ENCODE measurements at places on chromosomes 1 and 21.

- DNase-seq, result no peak
Observed at GRCh38 chr1:169849346-169850022, 44.2 kb downstream of the SCYL3 start.

DNA sequence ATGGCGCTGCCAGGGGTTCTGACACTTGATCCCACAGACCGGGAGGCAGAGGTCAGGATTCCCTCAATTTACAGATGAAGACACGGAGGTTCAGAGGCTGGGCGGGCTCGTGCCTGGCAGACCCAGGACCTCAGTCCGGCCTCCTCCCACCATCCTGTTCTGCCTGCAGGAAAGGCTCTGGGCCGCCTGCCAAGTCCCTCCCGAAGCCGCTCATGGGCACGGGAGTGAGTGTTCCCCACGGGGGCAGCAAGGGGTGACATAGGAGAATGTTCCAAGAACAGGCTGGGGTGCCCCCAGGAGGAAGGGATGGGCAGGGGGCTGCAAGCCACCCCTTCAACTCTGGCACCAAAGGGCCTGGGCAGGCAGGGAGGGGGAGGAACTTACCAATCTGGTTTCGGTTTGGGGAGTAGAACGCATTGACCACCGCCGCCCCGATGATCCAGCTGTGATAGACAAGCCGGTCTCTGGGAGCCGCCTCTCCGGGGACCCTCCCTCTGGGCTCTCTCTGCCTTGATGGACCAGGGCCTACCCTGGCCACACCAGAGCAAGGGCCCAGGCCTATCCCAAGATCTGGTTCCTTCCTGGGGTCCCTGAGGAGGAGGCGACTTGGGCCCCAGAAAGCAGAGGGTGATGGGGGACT is 7.5 kb downstream of the PRXL2B start:
- DNase-seq, result no peak

DNA sequence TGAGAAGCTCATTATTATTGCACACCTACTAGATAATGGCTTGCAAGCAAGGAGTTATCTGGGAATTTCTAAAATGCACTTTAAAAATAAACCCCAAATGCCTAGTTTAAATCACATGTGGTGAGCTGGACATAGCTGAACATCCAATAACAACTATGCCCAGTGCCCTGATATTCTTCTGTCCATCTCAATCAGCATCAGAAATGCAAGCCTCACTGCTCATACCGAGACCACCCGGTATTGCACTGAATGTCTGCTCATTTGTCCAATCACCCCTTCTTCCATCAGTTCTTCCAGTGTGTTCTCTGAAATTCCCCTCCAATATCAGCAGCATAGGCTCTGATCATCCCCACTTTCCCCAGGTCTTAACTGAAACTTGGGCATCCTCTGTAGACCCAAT is 383.8 kb downstream of the DSCAM start:
- no peak for DNase-seq

- peak; percentile 75 for DNase-seq
Observed at GRCh38 chr1:213615226-213615916, 372.4 kb upstream of the PROX1 start.

GRCh38 chr21:14942801-14943490 is 121.9 kb downstream of the NRIP1 start:
- DNase-seq, result no peak

DNA sequence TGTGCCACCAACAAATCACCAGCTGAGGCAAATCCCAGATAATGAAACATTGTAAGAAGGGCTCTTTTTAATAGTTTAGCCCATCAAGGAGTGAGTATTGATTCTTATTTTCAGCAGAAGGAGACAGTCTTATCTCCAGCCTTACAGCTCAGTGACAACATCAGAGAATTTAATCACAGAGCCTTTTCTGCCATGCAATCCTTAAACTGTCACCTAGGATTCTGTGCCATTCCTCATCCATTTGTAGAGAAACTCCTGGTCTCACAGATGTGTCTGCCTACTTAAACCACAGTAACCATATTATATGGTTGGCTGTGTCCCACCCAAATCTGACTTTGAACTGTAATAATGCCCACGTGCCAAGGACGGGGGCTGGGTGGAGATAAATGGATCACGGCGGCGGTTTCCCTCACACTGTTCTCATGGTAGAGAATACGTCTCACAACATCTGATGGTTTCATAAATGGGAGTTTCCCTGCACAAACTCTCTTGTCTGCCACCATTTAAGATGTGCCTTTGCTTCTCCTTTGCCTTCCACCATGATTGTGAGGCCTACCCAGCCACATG is 217.7 kb downstream of the RERE start:
- peak; percentile 32 for DNase-seq

GRCh38 chr1:190429932-190430331 is 47.7 kb downstream of the BRINP3 start:
- DNase-seq, result no peak

- DNase-seq, result no peak
Observed at GRCh38 chr1:208115924-208116640, 128.1 kb downstream of the PLXNA2 start.

DNA sequence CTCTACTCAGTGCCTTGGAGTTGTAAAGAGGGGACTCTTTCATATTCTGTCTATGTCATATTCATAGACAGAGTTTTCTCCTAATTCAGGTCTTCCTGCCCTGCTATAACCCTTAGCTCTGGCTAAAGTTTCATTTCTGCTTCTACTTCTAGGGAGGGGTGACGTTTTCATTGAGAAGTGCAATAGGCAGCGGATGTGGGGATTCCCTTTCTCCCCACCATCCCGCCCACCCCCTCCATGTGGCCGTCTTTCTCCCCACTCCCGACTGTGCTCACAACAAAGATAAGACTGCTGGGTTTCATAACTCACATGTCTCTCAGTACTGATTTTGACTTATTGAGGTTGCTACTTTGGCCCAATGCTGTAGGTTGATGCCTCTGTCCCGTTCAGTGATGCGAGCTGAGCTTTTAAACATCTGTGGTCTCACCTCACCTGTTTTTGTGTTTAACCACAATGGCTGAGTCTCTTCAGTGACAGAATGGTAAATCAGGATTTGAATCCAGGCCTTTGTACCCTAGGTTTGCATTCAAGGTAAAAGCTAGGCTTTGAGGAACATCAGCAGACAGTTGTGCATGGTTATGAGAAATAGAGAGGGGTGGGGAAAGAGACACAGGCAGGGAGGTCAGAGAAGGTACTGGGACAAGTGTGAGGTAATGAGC is 7.8 kb upstream of the KIF14 start:
- DNase-seq, result no peak

GRCh38 chr1:200379432-200379757 is 30.4 kb downstream of the ZNF281 start:
- no peak for DNase-seq

DNA sequence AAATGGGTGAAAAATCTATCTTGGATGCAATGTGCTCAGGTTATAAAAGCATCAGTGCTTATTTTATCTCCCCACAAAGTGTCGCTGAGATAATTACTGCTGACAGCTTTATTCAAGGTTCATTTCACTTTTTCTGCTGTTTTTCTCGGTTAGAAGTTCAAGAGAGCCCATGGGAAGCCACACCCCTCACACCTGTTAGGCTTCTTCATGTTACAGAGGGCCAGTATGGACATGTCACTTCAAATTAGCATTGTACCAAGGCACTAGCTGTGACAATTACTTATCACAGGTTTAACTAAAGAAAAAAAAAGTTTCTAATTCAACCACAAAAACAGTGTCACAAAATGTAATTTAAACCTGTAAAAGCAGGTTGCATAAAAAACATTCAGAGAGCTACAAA is 187.3 kb upstream of the DMRTA2 start:
- peak; percentile 41 for DNase-seq

DNA sequence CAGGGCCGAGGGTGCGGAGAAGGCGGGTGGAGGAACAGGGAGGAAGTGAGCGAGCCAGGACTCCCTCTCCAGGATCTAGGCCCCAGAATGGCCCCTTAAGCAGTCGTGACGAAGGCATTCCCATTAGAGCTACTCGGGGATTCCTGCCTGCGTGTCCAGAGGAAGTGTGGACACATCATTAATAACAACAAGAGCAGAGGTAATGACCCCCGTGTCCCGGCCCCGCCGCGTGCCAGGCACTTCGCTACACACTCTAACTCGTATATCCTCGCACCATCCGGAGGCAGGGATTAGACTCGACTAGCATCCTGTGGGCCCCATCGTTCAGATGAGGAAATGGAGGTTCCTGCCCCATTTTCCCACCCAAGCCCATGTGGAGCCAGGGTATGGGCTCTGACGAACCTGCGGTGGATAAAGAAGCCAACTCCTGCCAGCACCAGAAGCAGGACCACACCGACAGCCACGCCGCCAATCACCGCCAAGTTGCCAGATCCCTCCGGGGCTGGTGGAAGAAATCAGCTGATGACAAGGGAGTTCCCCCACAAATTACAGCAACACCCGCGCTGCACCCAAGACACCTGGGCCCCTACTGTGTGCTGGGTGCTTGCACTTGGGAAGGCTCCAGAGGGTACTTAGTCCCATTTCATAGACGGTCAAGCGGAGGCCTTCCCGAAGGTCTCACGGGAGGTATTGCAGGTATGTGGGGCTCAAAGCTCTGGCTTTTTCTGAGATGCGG is 21.6 kb downstream of the EPHA2 start:
- DNase-seq, result no peak

GRCh38 chr1:44263568-44264450 is 50.5 kb downstream of the DMAP1 start:
- DNase-seq, result no peak

GRCh38 chr1:52225174-52225573 is 83.3 kb downstream of the ZFYVE9 start:
- DNase-seq, result no peak

DNA sequence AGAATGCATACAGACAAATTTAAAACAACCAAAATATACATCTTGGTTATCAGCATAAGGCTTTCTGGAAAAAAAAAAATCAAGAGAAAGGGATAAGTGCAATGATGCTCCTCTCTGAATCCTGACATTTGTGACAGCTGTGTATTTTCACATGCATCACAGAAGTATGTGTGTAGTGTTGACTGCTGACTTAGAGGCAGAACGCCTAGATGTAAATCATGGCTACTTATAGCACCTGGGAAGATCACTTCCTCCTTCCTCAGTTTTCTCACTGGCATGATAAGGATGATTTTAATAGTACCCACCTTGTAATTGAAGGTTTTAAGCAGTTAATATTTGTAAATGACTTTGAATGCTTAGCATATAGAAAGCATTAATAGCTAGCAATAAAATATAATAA is 112.5 kb downstream of the MRPL39 start:
- DNase-seq, result no peak

- DNase-seq, result peak; percentile 56
Observed at GRCh38 chr1:157115851-157116736, 16.5 kb upstream of the ETV3L start.

GRCh38 chr1:9181990-9182783 is 52.4 kb upstream of the H6PD start:
- no peak for DNase-seq

DNA sequence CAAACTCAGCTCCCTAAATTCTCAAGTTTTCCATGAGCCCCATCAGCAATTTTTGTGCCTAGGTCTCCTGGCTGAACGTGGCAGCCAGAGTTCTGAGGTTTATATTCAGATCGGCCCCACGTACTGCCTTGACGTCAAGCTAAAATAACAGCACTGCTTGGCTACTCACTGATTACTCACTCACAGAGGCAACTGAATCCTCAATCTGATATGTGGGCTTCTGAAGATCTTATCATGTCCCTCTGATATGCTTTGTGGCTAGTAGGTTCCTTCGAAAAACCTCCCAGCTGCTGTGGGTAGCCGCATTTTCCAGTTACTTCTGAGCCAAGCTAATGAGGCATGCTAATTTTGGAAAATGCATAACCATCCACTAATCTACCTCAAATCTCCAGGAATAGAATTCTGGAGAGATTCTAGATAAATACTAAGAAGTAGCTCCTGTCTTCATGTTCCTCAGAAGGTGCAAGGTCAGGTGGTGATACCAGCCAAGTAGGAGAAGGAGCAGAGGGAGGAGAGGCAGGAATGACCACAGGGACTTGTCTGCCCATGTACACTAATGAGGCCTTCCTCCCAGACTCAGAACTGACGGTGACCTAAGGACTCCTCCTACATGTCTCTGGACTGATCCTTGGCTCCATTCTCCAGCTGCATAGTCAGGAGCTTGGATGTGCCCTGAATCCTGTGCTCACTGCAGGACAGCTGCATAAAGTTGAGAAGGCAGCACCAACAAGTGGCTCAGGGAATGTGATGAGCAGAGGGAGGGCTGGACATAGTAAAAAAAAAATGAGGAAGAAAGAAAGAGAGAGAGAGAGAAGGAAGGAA is 263.7 kb downstream of the TNR start:
- no peak for DNase-seq

DNA sequence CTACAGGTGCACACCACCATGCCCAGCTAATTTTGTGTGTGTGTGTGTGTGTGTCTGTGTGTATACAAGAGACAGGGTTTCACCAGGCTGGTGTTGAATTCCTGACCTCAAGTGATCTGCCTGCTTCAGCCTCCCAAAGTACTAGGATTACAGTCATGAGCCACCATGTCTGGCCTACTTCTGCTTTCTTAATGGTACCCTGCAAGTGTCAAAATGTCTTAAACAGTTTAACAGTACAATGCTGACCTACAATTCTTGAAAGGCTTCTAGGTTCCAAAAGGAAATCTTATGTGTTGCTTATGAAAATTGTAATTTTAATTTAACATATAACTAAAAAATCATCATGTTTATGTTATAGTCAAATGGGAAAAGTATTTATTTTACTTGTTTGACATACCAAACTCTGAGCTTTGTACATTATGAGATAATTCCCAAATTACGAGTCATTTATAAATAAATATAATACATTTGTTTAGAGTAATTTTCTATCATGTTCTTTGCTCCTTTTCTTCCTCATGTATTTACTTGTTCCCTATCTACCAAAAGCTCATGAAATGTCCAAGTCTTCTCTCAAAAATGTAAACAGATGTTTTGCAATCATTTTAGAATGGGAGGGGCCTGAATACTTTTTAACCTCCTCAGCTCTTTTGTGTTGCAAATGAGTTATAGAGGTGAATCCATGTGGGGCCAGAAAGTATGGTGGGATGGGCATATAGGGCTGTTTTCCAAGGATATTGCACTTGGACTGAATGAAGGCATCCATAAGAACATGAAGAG is 8.4 kb upstream of the VCAM1 start:
- DNase-seq, result no peak

DNA sequence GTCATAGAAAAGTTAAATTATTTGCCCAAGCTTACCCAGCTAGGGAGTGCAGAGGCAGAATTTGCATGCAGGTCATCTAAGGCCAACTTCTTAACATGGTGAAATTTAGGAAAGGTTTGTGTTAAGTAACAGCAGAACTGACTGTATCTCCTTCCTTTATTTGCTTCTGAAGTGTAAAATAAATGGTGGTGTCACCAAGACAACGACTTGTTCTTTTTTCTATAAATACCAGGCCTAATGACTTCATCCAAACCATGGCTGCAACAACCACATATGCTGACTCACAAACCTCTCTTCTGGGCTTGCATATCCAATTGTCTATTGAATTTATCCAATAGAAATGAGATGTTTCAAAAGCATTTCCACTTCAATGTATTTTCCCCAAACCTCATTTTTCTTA is 19.1 kb downstream of the COL24A1 start:
- DNase-seq, result no peak

GRCh38 chr21:24420689-24421088 is 1186.6 kb downstream of the MRPL39 start:
- no peak for DNase-seq
